Naive thymus-derived CD8-positive, alpha-beta T cell (primary cell): ENCODE measurements at places on chromosomes 5 and 9.

DNA sequence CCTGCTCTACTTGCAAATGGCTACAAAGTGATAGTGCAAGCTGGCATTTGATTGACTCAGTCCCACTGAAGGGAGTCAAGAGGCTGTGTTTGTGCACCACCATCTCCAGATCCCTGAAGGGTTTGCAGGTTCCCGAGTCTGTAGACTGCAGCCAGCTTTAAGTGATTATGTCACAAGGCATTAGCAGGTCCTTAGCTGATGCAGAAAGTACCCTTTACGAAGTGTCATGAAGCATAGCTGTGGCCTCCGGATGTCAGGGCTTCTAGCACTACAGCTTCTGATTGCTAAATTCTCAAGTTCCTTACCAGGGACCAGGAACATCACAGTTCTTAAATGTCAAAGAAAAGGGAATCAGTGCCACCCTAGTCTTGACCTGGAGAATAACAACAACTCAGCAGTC is 311.3 kb upstream of the TRPC7 start:
- no peak for DNase-seq

GRCh38 chr5:94691291-94691690 is 72.8 kb downstream of the SLF1 start:
- DNase-seq = no peak

DNA sequence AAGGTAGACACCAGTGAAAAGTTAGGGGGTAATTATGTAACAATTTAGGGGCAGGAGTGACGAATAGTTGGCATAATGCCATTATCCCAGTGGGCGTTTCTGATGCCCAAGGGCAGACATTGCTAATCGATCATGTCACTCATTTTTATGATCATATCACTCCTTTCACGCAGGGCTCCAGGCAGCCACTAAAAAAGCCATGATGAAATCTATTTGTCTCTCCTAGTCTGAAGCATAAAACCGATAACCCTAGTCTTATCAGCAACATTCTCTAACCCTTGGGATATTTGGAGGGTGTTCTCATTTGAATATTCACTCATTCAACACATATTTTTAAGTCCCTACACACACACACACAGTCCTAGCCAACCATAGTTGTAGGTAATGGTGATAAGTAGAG is 114.9 kb downstream of the NMUR2 start:
- DNase-seq = no peak

GRCh38 chr9:112280904-112281303 is 52.5 kb downstream of the PTBP3 start:
- no peak for DNase-seq

DNA sequence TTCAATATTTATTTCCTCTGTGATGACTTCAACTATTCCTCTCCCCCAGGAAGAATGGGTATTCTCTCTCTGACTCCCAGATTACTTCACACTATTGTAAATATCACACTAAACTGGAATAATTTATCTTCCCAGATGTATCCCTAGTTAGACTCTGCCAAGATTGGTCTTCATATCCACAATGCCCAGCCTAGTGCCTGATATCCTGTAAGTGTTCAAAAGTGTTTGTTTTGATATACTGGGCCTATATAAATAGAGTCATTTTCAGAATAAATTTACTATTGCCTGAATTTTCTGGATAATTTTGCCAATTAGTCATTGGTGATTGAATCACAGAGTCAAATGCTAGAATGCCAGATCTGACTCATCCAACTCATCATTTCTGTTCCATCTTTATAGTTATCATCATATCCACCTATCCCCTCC is 143.7 kb upstream of the TNC start:
- DNase-seq = no peak

DNA sequence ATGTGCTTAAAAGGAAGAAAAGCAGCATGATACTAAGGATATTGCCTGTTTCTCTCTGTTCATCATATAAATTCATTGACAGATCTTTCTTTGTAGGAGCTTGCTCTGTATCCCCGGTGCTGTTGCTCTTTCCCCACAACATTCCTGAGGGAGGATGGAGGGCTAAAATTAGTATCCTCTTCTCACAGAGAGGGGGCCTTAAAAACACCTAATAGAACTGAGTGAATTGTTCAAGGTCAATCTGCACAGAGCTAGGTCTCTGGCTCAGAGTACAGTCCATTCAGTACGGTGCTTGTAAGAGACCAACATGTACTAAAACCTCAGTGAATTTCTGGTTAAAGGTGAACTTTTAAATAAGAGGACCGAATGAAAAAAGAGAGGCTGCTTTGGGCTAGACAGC is 88.7 kb downstream of the PALM2AKAP2 start:
- no peak for DNase-seq

DNA sequence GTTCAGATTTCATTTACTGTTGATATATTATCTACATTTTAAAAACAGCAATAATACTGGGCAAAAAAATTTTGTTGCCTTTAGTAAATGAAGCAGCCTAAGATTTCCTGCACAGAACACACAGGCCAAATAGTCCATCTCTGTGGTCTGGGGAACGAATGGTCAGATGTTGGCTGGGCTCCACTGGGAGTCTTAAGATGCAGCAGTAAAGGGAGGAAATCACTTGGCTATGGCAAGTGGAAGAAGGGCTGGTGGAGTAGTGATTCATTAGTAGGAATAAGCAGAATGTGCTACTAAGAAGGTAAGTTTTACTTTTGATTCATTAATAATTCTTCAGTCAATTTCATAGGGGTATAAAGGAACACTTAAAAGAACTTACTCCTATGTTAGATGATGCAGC is 91.1 kb upstream of the ARRDC3 start:
- DNase-seq = no peak

DNA sequence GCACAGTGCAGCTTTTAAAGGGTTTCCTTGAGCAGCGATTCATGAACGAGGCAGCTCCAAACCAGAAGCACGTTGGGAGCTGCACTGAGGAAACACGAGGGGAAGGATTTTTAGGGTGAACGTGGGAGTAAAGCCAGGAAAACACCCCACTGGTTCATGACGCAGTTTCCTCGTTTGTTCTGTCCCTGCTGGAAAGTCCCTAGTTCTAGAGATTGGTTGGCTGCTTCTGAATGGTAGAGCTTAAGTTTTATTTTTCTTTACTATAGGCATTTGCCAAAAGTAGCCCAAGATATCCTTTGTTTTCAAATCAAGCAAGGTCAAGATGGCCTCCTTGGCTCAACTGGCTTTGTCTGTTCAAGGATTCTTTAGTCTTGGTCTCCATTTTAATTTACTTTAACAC is 116.5 kb upstream of the CACNA1B start:
- DNase-seq = no peak
